ENCODE measurements at places on chromosomes 4 and X.

- peak; percentile 70 for DNase-seq
Measured at GRCh38 chr4:169823685-169824084, 65.9 kb upstream of the HPF1 start.

DNA sequence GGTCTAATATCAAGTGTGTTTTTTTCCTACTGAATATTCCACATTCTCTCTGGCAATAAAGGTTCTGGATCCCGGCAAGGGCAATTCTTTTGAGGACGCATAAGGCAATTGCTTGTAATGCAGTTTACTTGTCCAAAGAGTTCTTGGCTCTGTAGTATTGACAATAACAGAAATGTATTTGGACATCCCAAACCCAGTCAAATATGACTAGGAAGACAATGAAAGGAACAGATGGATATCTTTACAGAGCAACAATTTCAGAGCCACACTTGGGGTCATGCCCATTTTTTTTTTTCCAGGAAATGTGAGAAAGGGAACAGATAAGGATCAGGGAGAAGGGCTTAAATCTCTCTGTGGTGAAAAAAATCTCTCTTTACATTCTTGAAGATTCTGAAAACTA, 12.2 kb downstream of the GK2 start:
- DNase-seq: no peak

DNA sequence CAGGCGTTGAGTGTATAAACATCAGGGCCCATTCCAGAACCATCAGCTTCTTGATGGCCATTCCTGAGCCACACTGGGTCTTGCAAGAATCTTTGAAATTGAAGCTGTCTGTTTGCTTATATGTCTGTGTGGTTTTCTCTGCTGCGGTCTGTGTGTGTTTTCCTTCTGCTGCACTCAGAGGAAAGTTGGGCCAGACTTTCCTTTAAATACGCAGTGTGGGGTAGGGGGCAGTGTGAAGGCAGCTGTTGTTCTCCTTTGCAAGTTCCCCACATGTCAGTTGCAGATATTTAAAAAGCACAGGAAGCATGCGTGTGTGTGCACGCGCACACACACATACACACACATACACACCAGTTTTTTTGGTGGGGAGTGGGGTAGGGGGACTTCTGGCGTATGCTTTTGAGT, 32.1 kb downstream of the CCKAR start:
- DNase-seq: peak; percentile 63

GRCh38 chrX:10011261-10011931, 44.2 kb downstream of the CLDN34 start:
- DNase-seq: peak; percentile 53

- peak; percentile 65 for DNase-seq
Measured at GRCh38 chrX:50799531-50799961, 14.4 kb downstream of the SHROOM4 start.

GRCh38 chrX:2875798-2876399, 47.2 kb downstream of the GYG2 start:
- no peak for DNase-seq

DNA sequence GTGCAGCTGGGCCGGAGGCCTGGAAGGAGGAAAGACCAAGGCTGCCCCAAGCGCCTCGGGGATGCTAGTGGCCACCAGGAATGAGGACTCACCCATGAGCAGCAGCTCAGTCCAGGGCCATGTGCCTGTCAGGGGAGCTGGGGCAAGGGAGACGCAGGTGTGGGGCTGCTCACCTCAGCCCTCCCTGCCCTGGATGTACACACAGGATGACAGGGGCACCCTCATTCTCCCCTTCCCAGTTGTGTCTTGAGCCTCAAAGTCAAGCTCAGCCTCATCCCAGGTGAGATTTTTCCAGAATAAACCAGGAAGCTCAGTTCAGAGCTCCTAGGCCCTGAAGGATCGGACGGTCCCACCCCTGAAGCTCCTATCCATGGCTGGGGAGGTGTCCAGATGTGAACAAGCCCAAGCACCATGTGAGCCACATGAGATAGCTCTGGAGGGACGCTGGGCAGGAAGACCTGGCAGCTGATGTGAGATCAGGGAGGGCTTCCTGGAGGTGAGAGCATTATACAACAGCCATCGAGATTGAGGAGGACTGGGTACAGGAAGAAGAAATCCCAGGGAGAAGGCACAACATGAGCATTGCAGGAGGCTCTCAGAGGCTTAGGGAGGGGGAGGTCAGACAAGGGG, 23.0 kb downstream of the HTRA3 start:
- DNase-seq: no peak

DNA sequence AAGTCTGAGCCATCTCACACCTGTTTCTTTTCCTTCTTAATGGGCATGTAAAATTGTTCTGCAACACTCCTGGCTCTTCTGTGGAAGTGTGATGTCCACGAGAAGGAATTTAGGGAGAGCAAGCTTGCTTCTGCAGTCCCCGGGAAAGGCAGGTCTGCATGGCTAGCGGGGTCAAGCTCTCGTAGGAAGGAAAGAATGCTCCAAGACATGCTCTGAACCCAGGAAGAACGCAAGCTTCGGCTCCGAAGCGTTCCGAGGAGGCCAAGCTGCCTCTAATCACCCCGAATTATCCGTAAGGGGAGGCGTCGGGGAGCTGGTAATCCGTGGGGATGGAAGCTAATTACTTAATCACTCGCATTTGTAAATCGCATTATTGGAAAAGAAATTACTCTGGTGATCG, 177.7 kb downstream of the CRLF2 start:
- DNase-seq: no peak

DNA sequence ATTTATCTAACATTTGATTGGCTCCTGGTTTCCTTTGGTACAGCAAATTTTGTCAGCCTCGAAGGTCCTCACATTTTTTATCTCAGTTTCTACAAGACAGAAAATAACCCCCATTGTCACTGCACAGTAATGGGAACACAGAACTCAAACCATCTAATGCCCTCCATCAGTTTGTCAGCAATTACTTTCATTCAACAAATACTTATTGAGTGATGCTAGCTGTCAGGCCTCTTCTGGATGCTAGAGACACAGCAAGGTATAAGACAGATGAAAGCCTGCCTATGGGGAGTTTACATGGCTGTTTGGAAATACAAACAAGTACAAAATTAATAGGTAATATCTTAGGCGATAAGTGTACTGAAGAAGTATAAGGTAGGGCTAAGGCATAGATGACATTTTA, 5.0 kb upstream of the HTN3 start:
- no peak for DNase-seq

GRCh38 chr4:119661231-119661630, 32.6 kb upstream of the PDE5A start:
- DNase-seq: no peak

DNA sequence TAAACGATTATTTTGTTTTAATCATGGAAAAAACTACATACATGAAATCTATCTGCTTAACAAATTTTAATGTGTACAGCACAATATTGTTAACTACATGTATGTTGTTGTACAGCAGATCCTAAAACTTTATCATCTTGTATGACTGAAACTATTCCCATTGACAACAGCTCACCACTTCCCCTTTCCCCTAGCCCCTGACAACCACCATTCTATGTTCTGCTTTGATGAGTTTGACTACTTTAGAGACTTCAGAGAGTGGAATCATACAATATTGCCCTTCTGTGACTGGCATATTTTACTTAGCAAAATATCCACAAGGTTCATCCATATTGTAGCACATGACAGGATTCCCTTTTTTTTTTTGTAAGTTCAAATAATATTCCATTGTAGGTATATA, 185.9 kb downstream of the CFAP299 start:
- DNase-seq: no peak

DNA sequence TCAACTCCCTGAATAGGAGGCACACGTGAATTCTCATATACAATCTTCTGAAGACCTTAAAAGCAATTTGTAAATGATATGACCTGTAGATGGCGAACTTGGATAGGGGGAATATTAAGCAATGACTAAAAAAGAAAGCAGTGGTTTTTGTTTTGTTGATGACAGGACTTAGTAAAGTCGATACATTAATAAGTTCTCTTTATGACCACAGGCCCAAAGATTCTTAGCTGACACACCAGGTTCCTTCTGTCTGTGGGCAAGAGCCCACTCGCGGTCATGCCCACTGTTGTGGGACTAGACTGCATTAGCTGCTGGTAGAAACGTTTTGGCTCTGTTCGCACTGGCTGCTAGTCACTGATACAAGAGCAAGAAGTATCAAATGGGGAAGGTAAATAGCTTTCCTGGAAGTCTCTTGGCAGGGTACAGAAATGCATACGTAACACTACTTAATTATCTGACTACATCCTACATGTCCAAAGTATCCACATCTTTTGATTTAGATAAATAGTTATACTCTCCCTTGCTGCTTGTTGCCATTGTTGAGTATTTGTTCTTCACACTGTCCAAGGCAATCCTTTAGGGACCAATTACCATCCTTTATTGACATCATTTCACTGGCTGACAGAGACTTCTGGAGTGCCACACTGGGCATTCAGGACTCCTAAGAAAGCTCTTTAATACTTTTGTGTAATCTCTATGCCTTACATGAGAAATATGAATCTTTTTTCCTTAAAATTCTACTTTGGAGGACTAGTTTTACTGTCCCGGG, 31.0 kb downstream of the ALPK1 start:
- peak; percentile 55 for DNase-seq

DNA sequence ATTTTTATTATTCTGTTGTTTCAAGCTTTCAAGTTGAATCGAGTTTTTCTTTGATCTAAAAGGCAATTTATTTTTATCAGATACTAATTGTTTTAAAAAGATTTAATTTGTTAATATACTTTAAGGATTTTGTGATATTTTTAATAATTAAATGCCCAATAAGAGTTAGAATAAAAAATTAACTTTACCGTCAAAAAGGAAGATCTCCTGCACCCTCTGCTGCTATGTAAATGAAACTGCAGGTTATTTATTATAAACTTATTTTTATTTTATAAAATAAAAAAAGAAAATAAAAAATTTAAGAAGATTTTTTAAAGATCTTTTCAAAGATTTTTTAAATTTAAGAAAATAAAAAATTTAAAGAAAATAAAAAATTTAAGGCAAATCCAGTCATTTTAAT, 166.1 kb downstream of the CCSER1 start:
- DNase-seq: no peak

DNA sequence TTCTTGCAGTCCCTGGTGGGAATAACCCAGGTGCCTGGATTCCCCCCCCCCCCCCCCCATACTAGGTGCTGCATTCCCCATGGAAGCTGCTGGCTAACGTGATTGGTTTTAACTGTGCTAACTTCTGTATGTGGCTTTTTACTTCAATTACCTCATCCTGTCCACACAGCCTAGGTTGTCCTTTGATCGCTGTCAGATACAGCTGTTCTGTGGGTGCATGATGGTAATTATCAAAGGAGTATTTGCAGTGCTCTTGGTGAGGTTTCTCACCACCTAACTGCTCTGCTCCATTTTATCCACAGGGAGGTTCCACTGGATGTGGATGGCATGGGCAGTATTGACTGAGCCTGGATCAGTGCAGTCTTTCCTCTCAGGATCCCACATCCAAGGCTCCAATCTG, 93.0 kb downstream of the ZNF518B start:
- no peak for DNase-seq

DNA sequence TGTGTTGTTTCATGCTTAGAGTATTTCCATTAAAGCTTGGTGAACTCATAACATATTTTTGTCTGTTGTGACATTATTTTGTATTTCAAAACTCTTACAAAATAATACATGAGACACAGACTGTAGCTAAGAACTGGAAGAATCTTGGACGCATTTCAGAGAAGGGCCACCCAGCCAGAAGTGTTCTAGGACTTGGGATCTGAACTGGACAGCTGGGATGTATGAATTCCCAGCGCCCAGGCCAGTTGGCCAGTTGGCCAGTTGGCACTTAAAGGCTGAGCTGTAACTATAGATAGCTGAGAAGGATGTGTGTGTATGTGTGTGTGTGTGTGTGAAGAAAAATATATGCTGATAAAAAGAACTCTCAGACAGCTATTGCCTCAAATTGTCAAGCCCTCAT, 193.4 kb upstream of the GPR101 start:
- no peak for DNase-seq

DNA sequence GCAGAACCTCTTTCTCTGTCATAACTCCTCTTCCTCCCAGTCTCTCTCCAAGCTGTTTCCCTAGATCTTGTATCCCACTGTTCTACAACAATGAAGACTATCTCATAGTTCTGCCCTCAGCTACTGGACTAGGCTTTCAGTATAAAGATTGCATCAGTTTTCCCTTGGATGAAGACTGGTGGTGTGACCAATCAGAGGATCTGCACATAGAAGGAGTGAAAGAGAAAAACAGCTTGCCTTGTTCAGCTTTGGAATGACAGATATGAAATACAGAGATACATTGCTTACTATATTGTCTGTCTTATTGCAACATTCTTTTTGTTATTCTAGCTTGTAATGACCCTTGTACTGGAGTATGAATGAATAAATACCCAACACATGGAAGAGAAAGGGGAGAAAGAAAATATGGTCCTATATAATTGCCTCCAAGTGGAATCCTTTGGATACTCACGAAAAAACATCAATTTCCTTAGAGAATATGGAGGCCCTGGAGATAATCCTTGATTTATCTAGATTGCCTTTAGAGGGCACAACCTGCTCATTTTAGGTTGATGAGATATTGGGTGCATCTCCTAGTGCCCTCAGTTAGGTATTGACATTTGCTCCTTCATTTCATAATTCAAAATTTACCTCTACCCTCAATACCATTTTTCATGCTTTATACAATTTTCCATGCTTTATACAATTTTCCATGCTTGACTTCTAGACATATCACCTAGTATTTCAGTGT, 395.8 kb downstream of the NAF1 start:
- DNase-seq: peak; percentile 30

DNA sequence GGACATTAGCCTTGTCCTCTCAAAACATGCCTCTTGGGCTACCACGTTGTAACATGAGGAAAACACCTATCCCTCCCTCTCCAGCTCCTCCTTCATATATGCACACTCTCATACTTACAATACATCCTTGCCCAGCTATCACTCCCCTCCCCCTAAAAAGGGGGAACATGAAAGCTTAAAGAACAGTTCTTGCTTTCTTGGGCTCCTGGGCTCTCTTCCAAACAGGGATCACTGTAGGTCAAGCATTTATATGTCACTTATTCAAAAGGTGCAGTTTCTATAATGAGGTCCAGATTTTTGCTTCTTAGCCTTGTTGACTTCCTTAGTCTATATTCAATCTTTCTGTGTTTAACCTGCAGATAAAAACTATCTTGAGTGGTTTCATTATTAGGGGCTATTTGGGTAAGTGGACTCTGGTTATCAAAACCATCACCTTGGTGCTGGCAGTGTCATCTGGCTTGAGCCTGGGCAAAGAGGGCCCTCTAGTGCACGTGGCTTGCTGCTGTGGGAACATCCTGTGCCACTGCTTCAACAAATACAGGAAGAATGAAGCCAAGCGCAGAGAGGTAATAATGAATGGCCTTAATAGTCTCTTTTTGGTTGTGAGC, 119.4 kb downstream of the AKAP4 start:
- DNase-seq: peak; percentile 25
